Fibroblast of gingiva (primary cell): ENCODE measurements at places on chromosomes 6 and 20.

DNA sequence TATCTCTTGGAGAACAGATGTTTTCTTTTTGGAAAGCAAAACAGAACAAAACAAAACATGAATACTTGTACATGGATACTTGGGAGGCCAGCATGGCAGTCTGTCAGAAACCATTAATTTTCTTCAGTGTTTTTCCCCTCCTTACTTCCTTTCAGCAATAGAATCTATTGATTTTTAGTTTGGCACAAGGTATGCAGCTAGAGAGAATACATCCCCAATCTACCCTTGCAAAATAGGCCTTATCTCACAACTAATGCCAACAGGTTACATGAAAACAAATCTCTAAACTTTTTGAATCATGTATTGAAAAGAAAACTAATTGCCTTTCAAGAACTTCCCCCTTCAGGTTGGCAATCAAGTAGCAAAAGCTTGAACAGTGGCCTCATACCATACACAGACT is 2.8 kb downstream of the PGK2 start:
- DNase-seq, result no peak

DNA sequence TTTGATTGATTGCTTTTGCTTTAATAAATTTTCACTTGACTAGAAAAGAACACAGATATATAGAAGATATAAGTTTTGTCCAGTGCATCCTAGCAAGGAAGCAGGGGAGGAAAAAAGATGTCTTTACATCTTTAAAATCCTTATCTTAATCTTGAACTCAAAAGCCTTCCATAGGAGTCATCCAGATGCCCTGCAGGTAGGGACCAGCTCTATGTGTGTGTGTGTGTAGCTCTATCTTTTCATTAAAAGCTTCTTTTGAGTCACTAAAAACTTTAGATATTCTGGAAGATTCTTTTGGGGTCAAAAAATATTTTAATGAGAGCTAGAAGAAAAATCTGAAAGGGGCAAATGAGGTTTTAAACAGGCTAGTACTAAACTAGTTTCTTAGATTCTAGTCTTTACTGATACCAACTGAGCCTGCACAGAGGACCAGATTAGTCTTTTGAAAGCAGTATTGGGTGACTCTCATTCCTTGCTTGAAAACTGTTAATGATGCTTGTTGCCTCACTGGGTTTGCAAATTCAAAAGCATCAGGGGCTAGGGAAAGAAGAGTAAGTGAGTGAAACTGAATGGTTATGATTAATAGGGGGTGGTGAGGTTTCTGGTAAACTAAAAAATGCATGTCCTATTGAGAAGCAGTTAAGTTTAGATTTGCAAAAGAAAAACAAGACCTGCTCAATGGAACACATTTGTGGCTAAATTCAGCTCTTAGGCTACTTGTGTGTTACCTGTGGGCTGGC is 40.6 kb upstream of the JAG1 start:
- no peak for DNase-seq

DNA sequence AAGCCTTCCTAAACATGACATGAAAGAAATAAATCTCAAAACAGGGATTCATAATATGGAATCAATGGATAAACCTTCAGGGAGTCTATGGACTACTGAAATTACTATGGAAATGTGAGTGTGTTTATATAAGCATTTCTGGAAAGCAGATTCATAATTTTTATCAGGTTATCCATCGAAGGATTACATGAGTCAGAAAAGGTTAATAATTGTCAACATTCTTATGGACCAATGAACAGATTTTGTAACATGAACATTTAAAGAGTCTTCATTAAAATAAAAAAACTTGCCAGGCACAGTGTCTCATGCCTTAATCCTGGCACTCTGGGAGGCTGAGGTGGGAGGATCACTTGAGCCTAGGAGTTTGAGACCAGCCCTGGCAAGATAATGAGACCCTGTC is 84.8 kb downstream of the AHI1 start:
- DNase-seq, result no peak

- no peak for DNase-seq
These were observed 14.2 kb upstream of the FAM8A1 start for GRCh38 chr6:17585766-17586490.
